ENCODE measurements at places on chromosomes 4 and X.

DNA sequence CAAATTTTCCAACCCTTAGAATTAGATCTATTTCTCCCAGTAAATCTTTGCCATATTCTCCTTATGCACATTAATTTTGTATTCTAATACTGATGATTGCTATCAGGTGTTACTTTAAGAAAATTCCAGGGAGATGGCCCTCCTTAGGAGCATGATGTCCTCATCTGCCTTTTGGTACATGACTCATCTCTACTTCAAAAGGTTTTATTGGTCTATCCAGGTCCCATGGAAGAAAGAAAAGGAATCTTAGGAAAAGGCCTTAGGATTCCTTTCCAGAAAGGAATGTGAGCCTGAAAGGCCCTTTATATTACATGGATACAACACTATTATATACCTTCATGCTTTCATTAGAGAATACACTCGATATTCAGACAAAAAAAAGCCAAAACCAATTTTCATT is 968.2 kb downstream of the STIM2 start:
- no peak for DNase-seq

- DNase-seq: no peak
These were observed 85.0 kb downstream of the TEX13C start for GRCh38 chrX:125404667-125405160.

DNA sequence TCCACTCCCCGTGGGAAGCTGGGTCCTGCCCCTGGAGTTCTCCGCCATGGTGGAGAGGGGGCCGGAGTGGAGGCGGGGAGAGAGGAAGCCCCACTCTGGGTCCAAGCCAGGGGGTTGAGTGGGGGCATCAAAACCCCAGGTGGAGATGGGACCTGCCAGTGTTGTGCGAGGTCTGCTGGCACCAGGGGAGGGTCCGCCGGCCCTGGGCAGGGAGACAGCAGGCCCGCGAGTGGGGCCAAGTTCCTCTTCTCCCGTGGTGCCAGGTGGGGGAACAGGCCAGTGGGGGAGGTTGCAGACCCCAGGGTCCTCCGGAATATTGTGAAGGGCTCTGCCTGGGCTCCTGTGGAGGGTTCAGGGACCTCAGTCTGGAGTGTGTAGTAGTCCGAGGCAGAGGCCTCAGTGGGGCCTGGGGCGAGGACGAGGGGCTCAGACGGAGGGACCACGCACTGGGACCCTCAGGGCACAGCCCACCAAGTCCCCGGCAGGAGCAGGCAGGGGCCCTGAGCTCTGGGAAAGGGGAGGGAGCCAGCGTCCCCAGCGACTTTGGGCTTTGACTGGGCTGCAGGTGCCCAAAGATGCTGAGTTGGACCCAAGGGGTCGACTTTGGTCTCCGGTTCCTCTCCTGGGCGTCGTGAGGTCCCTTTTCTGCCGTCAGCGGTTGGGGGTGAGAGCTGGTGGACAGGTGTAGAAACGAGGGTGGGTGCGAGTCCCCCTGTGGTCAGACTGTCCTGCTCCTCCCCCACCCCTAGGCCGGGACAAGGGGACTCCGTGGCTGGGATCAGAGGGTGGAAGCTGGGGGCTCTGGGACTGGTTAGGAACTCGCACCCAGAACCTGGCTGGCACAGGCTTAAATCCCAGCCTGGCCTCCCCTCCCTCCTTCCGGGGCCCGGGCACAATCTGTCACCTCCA is 43.8 kb upstream of the NKX1-1 start:
- no peak for DNase-seq

- DNase-seq: no peak
These were observed 494.2 kb downstream of the IQCM start for GRCh38 chr4:149321438-149321837.

DNA sequence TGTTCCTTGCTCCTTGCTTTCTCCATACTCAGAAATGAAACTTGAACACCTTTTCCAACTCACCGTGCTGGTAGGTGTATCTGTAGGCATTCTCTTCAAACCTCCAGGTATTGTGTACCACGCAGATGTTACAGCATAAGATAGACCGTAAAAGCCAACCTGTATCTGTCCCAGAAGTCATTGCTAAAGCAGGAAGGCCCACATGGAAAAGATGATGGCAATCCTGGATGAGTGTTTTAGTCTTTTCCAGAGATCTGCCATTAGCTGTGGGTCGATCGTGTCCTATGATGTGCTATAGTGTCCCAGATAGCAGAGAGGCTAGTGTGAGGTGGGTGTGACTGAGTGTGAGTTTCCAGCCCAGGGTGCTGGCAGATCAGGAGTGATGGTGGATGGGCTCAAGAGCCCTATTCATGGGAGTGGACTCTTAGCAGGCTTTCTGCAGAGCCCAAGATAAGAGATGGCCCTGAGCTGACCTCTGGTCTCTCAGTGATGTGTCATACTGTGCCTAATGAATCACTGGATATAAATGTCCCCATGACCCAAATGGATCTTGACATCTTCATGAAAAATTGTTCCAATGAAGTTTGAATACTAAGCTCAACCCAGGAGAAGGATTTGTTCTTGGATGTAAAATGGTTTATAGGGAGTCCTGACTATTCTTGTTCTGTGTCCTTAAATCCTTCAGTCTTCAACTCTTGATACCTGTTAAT is 69.1 kb upstream of the WDR1 start:
- DNase-seq: no peak

DNA sequence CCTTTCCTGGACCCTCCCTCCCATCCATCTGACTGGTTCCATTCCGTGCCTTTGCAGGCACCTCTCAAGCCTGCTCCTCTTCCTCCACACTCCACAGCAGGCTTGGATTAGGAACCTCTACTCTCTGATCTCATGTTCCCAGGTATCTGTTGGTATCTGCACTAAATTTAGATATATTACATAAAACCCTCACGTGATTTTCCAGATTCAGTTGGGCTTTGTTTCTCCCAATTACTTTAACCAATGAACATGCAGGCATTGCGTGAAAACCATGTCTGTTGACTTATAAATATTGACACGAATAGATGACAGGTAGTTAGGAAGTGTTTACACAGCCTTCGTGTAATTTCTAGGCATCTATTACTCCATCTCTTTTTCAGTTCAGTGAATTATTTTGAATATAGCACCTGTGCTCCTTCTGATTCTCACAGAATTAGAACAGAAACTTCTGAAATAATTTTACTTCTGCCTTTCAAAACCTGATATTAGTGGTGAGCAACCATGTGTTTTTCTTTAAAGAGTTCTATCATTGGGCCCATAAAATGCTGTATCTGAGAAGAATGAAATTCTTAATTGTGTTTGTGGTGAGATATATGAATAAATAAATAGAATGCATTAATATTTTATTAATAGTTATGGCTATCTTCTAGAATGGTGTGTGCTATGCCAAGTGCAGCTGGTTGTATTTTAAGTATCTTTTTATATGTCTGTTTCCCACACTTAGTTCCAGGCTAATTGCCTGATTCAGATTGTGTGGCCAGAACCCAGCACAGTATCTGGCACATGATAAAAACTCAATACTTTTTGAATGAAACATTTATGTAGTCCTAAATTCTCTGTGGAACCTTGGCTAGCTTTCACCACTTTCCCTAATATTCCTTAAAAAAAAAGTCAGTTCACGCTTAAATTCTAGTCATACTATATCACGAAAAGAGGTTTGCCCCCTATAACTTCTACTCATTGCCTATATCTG is 304.8 kb downstream of the QDPR start:
- no peak for DNase-seq

Measured in stimulated activated CD4-positive, alpha-beta T cell treated with anti-CD3 and anti-CD28 coated beads, TNF-alpha, amount 100 ng/mL, for 48 hours (primary cell).